ENCODE measurements at places on chromosomes 2 and 18. TPM values are rescaled to one million over a fixed set of nuclear protein-coding genes. Genes with fewer than 3 reads are reported as not detected.

The TRIM54 gene
- not detected for polyA plus RNA-seq

The PLGLB1 gene
- polyA plus RNA-seq = 9.8 TPM

The LAMA1 gene
- 29.0 TPM for polyA plus RNA-seq

The ATOH8 gene
- polyA plus RNA-seq = 1.3 TPM

The AOX1 gene
- 4.7 TPM for polyA plus RNA-seq

The TACR1 gene
- 0.19 TPM for polyA plus RNA-seq

The HOXD12 gene
- polyA plus RNA-seq = 3.1 TPM

GRCh38 chr18:59132810-59133465 lies 6.7 kb upstream of the SEC11C start:
- H3K36me3 ChIP-seq = no peaks in the 10 kb centered on the region
- H3K27me3 ChIP-seq = peaks cover 72% of the 10 kb centered on the region
- no peak for DNase-seq

DNA sequence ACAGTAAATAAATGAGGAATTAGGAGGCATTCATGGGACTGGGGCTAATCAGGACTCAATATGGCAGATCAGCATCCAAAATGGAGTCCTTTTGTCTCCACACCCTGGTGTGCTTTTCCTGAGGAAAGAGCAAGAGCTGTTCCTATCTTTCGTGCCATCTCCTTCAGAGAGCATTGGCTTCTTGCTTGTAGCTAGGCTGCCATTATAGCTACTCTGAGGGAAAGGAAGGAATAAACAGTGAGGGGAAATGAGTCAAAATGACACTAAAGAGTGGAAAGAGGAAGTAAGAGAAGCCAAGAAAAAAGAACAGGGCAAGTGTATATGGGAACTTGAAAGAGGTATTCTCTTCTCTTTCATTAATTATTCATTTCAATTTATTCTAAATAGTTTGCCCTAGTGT lies 8.4 kb upstream of the NMI start:
- no peak overlapping the region for H3K27ac ChIP-seq
- H3K36me3 ChIP-seq = no peaks in the 10 kb centered on the region
- H3K4me3 ChIP-seq = no peak overlapping the region
- no peak for DNase-seq
- no peaks in the 10 kb centered on the region for H3K27me3 ChIP-seq

GRCh38 chr2:226838722-226839121 lies 2.9 kb downstream of the RHBDD1 start:
- no peak for DNase-seq
- peaks cover 22% of the 10 kb centered on the region for H3K4me1 ChIP-seq
- H3K4me3 ChIP-seq = no peak overlapping the region
- no peaks in the 10 kb centered on the region for H3K36me3 ChIP-seq

DNA sequence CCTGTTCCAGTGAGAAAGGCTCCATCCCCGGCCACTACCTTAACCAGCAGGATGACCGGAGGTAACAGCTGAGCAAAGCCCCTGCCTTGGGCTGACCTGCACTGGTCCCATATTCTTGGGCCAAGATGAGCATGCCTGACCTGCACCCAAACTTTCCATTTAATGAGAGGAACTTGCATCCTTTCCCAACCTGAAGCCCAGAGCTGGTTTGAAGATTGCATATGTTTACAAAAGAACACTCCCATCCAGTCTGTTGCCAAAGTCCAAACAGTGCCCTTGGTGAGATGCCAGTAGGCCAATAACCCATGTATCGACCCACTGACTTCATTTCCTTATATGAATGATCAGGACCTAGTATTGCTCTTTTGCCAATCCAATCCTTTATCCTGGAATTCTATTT lies 5.5 kb upstream of the NPAS2 start:
- H3K36me3 ChIP-seq = no peaks in the 10 kb centered on the region
- H3K4me1 ChIP-seq = peaks cover 7% of the 10 kb centered on the region
- H3K27ac ChIP-seq = no peak overlapping the region
- H3K4me3 ChIP-seq = no peak overlapping the region

GRCh38 chr18:28269750-28270149 lies 92.8 kb upstream of the CDH2 start:
- H3K4me1 ChIP-seq = no peaks in the 10 kb centered on the region
- H3K4me3 ChIP-seq = no peak overlapping the region
- no peak for DNase-seq

GRCh38 chr2:161100211-161100895 lies 59.9 kb upstream of the TANK start:
- H3K4me3 ChIP-seq = no peak overlapping the region
- peaks cover 15% of the 10 kb centered on the region for H3K4me1 ChIP-seq
- H3K27ac ChIP-seq = no peak overlapping the region
- H3K27me3 ChIP-seq = no peaks in the 10 kb centered on the region

DNA sequence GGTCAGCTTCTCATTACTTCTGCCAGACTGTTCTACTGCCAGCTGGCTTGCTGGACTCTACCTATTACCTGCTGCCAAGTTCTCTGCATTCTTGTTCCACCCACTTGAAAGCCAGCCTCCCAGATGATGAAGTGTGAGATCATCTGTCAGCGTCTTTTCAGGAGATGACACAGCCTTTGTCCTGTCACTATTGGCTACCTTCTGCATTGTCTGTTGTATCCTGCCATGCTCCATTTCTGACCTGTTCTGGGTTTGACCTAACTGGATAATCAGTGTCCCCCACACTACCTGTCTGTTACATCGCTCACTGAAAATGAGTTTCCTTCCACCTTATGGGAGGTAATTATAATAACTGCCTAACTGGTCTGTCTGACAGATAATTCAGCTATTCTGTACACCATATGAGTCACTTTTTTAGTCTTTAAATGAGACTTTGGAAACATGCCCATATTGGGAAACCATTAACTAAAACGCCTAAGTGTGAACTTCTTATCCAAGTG lies 520.6 kb downstream of the METTL4 start:
- no peaks in the 10 kb centered on the region for H3K27me3 ChIP-seq
- DNase-seq = no peak
- no peaks in the 10 kb centered on the region for H3K4me1 ChIP-seq
- no peaks in the 10 kb centered on the region for H3K36me3 ChIP-seq

GRCh38 chr2:239685556-239685955 lies 284.7 kb upstream of the HDAC4 start:
- H3K4me3 ChIP-seq = no peak overlapping the region
- no peak for DNase-seq
- H3K4me1 ChIP-seq = no peaks in the 10 kb centered on the region
- no peaks in the 10 kb centered on the region for H3K27me3 ChIP-seq
- H3K36me3 ChIP-seq = no peaks in the 10 kb centered on the region

DNA sequence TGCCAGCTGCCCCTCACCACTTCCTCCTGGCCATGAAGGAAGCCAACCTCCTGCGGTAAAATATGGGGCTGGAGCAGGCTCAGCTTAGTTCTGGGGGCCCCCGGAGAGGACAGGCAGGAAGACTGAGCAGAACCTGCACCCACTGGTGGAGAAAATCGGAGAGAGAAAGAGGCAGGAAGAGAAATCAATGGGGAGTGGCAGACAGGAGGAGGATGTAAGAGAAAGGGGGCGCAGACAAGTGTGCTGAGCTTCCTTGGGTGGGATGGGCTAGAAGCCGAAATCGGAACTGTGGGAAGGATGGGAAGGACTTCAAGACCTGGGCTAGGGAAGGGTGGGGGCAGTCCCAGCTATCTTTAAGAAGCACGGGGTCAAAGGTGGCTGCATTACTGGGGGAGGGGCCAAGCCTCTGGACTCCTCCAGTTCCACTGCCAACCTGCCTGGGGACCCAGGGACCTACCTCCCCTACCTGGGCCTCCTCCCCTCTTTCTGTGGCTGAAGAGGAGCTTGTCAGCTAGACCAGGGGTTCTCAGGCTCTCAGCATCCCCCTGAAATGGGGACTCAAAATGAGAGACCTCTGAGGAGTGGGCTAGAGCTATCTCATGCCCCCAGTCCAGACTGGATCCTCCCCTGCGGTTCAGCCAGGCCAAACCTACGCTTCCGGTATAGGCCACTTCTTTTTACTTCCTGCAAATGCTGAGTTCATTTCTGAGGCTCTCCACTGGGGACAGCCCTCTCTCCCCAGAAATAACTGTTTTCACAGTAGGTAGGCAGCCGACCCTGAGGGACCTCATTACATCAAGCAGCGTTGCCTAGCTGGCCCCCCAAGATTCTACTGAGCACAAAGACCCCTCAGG lies 33.6 kb upstream of the B3GNT7 start:
- no peak for DNase-seq
- no peak overlapping the region for H3K4me3 ChIP-seq
- H3K4me1 ChIP-seq = peaks cover 15% of the 10 kb centered on the region
- H3K27me3 ChIP-seq = no peaks in the 10 kb centered on the region
- no peak overlapping the region for H3K27ac ChIP-seq
- H3K36me3 ChIP-seq = no peaks in the 10 kb centered on the region

Data from hepatocyte (in vitro differentiated cells).